SW 1271 (cell line): ENCODE measurements at places on chromosomes 5 and 9.
A peak's percentile ranks its signal among the peaks of the same experiment; 100 is the strongest.

DNA sequence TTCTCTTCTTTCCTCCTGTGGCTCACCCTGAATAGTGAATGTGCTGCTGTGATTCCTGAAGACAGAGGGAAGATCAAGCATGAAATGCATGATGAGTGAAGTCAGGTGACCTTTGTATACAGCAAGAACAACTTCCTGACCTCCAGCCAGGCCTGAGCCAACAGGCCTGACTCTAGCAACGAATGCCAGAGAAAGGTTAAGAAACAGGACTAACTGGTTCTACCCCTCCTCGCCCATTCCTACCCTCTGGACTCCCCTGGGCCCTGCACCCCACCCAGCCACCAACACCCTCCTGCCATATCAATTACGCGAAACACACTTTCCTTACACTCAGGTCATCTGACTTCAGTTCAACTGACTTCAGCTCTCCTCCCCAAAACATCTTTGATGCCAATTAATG, 4.9 kb downstream of the SUSD1 start:
- no peak for DNase-seq

DNA sequence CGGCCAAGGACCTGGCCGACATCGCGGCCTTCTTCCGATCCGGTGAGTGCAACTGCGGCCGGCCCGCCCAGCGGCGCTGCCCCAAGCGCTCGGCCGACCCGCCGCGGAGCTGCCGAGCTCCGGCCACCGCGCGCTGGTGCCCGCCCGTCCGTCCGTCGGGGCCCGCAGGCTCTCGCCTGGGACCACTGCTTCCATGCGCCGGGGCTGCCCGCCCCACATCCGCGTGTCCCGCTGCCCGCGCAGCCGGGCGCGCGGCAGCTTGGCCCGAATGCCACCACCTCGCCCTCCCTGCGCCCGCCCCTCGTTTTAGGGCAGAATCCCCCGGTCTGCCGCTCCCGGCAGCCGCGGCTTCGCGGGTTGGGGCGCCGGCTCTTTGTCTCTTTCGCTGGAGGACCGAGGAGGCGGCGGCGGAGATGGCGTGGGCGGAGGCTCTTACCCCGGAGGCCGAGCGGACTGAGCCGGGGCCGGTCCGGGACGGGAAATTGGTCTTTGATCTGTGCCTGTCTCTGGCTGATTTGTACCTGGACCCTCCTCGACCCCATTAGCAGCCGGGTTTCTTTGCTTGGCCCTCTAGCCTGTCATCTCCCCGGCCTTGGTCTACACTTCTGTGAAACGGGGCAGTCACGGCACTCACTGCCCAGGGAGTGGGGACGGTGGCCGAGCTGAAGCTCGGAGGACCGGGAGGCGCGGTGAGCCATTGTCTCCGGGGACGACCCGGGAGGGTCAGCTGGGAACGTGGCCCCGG, 871 bp downstream of the TRIO start:
- DNase-seq = no peak

- DNase-seq = no peak
Observed at GRCh38 chr5:100832252-100833230, 70.5 kb downstream of the ST8SIA4 start.

- peak; percentile 26 for DNase-seq
Observed at GRCh38 chr9:97900738-97901565, 21.3 kb downstream of the TRMO start.

- DNase-seq = no peak
Observed at GRCh38 chr9:131605770-131606590, 60.7 kb downstream of the PRRT1B start.
